ENCODE measurements at places on chromosomes 13 and 19.

DNA sequence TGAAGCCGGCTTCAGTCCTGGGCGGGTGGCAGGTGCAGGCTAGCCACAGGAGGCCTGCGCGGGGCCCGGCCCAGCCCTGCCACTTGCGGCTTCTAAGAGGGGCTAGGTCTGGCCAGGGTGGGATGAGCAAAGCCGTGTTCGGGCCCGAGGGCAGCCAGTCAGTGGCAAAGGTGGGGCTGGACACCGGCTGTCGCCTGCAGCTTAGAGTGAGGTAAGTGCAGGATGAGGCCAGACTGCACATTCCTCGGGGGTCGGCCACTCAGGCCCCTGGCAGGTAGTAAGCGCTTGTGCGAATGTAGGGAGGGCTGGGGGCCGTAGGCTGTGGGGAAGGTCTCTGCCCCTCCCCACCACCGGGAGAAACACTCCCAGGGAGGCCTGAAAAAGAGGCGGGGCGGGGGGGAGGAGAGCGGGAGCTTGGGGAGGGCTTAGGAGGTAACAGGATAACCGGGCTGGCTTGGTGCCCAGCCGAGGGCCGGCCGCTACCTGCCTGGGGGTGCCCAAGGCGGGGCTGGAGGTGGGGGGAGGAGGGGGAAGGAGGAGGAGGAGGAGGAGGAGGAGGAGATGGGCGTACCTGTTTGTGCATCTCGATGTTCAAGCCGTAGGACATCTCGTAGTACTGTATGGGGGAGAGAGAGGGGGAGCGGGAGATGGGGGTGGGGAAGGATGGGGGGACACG, 6.4 kb downstream of the TLE5 start:
- DNase-seq: no peak

GRCh38 chr13:111537843-111538499, 217.5 kb downstream of the TEX29 start:
- no peak for DNase-seq

DNA sequence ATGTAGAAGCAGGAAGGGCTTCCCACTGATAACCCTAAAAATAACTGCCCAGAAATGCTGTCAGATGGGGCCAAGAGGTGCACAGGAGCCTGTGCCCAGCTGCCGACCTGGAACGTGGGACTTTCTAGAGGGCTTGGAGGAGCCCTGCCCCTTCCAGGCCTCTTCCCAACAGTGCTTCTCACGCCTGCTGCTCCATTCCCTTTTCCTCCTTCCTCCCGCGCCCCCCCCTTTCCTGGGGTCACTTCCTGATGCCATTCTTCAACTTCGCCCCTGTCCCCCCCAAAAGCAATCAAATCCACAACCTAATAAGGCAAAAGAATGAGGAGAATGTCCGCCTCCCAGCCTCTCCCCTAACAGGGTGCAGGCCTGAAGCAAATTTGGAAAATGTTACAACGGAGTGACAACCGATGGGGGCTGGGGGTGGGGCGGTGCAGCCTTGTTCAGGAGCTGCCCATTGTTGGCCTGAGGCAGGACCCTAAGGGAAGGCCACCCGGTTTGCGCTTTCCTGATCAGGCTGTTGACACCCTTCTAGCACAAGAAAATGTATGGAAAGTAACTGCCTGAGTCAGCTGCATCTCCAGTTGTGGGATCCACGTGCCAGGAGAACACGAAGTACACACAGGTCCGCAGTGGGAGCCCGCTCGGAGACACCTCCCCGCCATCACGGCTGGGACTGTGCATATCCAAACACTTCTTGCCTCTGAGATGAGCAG, 18.7 kb downstream of the ACTN4 start:
- no peak for DNase-seq

- no peak for DNase-seq
Observed at GRCh38 chr19:44212866-44213346, 574 bp downstream of the ZNF227 start.

GRCh38 chr13:19172007-19172646, 9.5 kb downstream of the TUBA3C start:
- no peak for DNase-seq

- DNase-seq: no peak
Observed at GRCh38 chr19:56290104-56290503, 17.6 kb downstream of the EDDM13 start.

DNA sequence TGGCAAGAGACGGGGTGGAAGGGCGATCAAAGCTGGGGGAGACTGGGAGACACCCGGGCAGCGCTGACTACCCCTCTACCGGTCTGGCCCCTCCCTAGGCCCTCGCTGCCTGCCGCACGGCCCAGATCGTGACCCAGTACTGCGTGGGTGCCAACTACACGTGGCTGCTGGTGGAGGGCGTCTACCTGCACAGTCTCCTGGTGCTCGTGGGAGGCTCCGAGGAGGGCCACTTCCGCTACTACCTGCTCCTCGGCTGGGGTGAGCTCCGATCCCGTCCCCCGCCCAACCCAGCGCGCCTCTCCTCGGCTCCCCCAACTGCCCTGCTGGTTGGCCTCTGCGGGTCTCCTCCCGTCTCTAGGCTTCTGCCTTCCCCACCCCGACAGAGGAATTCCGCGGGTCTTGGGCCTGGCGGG, 8.8 kb downstream of the GIPR start:
- DNase-seq: peak; percentile 83

DNA sequence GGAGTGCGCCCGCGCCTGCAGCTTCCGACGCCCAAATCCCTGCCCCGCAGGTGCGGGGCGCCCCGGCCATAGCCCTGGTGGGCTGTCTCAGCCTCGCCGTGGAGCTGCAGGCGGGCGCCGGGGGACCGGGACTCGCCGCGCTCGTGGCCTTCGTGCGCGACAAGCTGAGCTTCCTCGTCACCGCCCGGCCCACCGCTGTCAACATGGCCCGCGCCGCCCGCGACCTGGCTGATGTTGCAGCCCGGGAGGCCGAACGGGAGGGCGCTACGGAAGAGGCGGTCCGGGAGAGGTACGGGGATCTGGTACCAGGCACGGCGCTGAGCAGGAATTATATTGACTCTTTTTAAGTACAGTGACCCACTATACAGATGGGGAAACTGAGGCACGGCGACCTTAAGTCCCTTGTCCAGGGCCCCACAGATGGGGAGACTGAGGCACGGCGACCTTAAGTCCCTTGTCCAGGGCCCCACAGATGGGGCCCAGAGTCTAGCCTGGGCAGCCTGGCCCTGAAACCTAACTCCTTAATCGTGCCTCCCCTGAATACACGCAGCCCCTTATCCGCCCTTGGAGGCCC, 586 bp downstream of the MRI1 start:
- DNase-seq: peak; percentile 78

- DNase-seq: no peak
Observed at GRCh38 chr13:105918842-105919741, 616.4 kb downstream of the EFNB2 start.

- no peak for DNase-seq
Observed at GRCh38 chr13:19632915-19633478, 462 bp upstream of the MPHOSPH8 start.

DNA sequence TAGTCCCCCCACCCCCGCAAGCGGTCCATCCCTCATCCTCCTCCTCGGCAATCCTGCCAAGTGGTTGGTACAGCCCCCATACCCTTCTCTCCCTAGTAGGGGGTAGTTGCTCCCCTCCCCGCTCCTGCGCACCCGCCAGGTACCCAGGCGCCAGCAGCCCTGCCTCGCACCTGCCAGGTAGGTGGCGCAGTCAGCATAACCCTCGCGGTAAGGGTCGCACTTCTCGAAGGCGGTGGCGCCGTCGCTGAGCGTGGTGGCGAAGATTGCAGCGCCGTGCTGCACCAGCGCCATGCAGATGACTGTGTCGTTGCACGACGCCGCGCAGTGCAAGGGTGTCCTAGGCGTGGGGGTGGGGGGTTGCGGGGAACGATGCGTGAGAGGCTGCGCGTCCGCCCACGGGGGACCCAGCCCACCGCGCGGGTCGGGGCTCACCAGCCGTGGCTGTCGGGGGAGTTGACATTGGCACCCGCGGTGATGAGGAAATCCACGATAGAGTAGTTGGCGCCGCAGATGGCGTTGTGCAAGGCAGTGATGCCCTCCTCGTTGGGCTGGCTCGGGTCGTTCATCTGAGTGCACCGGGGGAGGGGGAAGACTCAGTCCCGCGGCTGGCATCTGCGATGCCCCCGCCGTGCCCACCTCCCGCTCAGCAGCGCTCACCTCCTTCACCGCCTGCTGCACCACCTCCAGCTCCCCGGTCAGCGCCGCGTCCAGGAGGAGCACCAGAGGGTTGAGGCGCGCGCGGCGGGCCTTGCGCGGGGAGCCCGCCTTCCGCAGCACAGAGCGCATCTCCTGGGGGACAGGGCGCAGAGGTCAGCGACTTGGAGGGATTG, 15.2 kb upstream of the ERCC2 start:
- DNase-seq: no peak

GRCh38 chr13:73633817-73634460, 500.3 kb downstream of the KLF12 start:
- DNase-seq: no peak

- DNase-seq: peak; percentile 79
Observed at GRCh38 chr19:18418483-18419194, 559 bp upstream of the SSBP4 start.

DNA sequence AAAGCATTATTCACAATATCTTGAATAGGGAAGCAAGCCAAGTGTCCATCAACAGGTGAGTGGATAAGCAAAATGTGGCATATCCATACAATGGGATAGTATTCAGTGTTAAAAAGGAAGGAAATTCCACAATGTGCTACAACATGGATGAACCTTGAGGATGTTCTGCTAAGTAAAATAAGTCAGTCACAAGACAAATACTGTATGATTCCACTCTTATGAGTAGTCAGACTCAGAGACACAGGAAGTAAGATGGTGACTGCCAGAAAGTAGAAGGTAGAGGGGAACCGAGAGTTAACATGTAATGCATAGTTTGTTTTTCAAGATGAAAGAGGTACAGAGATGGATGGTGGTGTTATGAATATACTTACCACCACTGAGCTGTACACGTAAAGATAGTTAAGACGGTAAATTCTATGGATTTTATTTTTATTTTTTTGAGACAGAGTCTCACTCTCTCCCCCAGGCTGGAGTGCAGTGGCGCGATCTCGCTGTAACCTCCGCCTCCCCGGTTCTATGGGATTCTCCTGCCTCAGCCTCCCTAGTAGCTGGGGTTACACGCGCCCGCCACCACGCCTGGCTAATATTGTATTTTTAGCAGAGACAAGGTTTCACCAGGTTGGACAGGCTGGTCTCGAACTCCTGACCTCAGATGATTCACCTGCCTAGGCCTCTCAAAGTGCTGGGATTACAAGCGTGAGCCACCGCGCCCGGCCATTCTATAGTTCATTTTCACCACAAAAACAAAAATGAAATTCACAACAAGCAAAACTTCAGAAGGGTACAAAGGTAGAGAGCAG, 1.0 kb upstream of the CHAMP1 start:
- DNase-seq: peak; percentile 65

DNA sequence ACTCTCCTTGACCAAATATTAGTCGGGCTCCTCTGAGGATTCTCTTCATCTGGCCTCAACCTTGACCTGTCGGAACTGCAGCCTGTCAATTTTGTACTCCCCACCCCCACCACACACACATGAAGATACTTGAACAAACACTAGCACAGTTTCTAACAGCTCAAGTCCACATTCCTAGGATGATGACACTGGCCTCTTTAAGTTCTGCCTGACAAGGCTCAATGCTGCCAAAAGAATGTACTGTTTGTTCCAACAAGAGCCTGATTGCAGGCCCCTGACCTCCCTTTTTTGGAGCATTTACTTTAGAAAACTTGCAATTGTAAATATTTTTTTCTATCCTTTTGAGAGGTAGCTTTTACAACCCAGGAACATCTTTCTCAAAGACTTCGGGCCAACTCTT, 169.2 kb upstream of the IRS2 start:
- DNase-seq: no peak

DNA sequence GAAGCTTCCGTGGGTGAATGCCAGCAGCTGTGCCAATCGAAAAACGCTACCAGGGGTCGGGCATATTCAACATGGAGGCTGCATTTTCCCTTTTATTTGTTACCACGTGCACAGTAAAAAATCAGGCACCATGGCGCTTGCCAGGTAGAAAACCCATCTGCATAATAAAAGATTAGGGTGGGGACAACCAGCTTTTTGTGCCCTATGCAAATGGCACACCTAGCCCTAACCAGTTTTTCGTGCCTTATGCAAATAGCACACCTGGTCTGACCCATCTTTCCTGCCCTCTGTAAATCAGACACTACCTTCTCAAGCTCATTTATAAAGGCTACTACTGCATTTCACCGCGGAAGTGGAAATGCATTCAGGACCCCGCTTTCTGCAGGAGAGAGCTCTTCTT, 62.1 kb upstream of the FREM2 start:
- DNase-seq: no peak

- DNase-seq: no peak
Observed at GRCh38 chr13:26531742-26532141, 25.7 kb upstream of the WASF3 start.

GRCh38 chr19:45952686-45953505, 20.8 kb downstream of the NOVA2 start:
- DNase-seq: peak; percentile 76

DNA sequence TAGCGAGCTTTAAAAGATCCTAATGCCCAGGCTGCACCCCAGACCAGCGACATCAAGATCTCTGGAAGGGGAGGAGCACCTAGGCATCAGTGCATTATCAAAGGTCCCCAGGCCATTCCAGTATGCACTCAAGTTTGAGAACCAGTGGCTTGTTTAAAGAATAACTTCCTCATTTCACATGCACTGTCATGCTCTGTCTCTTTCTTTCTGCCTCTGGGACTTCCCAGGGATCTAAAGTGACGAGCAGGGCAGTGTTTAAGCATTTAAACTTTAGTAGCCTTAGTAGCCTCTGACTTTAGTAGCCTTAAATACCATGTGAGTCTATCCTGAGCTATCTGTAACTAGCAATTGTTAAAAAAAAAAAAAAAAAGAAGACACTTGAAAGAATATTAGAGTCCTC, 8.9 kb upstream of the FARP1 start:
- no peak for DNase-seq

- DNase-seq: no peak
Observed at GRCh38 chr19:48638831-48639381, 1.7 kb upstream of the DBP start.

- DNase-seq: peak; percentile 96
Observed at GRCh38 chr19:49664171-49665035, 1.3 kb downstream of the IRF3 start.

DNA sequence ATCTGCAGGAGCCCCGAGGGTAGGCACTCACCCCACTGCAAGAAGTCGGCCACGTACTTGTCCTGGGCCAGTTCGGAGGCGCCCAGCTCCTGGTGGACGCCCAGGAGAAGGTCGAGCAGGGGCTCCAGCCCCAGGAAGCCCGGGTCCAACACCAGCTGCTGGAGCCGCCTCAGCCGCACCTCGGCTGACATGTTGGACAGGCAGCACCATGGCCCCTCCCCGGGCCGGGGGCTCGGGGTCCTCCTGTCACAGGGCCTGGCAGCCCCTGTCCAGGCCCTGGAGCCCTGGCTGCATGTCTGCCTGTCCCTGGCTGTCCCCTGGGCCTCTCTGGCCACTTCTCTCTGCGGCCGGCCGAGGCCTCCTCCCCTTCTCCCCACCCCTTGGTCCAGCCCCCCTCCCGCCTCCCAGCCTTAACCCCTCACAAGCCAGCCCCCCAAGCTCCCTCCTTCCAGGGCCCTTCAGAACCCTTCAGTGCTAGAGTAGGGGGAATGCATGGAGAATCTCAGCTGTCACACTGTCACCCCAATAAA, at the start of gene DMPK:
Gene DMPK (minus strand): TSS at position 329 of the 530 bp plus-strand sequence. CDS start 138 bp downstream, at position 191.
- no peak for DNase-seq

Data from activated effector memory CD4-positive, alpha-beta T cell treated with anti-CD3 and anti-CD28 coated beads, Interleukin-2, amount 50 U/mL, for 16 hours (primary cell).